ENCODE measurements at places on chromosomes 13 and 19. TPM values are rescaled to one million over a fixed set of nuclear protein-coding genes. Genes with fewer than 3 reads are reported as not detected.

Gene KIR3DL2
- not detected for total RNA-seq

Gene OR1M1
- total RNA-seq = not detected

Gene MEF2B
- total RNA-seq = 0.29 TPM

Gene GRIN2D
- under 0.01 TPM for total RNA-seq

DNA sequence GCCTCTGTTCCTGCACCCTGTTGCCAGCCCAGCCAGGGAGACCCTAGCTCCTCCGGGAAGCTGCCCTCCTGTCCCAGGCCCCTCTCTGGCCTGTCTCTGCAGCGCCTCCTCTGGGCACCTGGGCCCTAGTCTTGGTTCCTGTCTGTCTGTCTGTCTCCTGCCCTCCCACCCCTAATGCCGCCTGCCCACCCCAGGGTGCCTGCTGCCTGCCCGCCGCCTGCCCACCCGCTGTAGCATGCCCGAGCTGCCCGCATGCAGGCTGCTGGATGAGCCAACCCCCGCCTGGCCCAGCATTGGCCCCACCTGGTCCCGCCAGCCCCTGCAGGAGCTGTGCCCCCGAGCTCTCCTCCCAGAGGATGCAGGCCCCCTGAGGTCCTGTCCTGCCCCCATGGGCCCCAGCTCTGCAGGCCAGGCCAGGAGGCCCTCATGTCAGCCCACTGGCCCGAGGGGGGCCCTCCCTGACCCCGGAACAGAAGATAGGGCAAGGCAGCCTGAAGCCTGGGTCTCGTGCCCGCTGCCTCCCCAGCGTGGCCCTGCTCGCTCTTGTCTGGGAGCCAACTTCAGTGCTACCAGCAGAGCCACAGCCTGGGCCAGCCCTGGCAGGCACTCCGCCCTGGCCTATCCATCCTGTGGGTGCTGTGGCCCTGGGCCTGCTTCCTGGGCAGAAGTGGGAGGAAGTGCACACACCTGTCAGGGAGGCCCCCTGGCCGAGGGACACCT is 5.2 kb downstream of the MAP2K7 start:
- DNase-seq = peak; percentile 75

DNA sequence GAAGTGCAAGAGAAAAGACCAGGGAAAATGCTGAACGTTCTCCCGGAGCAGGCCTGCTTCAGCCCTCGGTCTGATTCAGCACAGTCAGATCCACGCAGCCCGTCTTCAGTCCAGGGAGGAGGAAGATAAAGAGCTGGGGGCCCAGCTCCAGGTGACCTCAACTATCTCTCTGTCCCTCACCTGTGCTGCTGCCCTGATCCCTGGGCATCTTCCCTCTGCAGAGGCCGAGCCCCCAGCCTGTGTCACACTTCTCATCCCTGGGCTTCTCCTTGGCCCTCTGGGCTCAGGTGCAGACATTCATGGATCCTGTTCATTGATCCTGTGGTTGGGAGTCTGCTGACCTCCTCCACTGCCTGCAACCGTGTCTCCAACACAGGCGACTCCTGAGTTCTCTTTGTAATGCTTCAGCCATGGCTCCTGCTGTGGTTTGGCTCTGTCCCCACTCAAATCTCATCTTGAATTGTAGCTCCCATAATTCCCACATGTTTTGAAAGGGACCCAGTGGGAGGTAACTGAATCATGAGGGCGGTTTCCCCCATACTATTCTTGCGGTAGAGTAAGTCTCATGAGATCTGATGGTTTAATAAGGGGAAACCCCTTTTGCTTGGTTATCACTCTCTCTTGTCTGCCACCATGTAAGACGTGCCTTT is 27.9 kb downstream of the COL4A2 start:
- DNase-seq = no peak

DNA sequence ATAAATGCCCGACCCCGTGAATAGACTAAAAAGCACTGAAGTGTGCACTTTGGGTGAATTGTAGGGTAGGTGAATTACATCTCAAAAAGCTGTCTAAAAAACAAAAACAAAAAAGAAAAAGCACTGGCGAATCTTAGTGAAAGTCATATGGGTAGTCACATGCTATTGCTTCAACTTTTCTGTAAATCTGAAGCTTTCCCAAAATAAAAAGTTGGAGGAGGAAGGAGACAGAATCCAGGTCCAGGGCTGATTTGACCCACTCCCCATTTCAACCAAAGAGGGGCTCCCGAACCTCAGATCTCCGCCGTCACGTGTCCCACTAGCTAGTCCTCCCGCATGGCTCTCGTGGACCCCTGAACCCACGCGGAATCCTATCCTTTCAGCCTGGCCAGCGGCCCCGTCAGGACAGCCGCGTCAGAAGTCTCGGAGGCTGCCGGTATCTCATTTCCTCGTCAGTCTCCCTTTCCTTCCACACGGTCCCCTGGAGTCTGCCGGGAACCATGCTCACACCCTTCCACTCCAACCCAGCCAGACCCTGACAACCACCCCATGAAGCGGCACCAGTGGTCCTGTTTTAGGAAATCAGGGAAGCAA is 6.1 kb downstream of the PPP1R12C start:
- peak; percentile 60 for DNase-seq

GRCh38 chr19:50159078-50159477 is 4.0 kb downstream of the IZUMO2 start:
- DNase-seq = no peak

DNA sequence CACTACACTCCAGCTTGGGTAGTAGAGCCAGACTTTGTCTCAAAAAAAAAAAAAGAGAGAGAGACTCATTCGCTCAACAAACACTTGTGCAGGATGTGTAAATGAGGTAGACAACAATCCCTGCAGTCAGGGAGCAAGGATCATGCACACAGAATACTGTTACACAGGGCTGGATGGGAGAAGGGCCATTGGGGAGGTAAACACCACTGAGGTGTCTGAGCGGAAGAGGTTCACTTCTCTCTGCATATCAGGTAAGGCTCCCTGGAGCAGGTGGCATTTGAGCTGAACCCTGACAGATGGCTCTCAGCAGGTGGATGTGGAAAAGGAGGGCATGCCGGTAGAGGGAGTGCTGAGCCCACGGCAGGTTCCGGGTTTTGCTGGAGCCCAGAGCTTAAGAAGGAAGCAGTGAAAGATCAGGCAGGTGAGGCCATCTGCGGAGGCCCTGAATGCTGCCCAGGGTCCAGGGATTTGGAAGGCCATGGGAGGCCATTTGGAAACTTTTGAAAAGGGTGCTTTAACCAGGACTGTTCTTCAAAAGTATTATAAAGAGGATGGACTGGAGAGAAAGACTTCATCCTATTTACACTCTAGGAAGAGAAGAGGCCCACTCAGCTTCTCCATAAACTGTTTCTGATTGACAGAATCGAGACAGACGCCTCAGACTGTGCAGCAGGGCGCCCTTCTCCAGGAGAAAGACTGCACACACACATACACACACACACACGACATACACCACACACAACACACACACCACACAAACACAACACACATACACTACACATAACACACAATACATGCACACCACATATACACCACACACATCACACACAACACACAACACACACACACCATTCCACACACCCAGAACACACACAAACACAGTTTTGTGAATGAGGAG is 199.4 kb downstream of the USP12 start:
- DNase-seq = no peak

DNA sequence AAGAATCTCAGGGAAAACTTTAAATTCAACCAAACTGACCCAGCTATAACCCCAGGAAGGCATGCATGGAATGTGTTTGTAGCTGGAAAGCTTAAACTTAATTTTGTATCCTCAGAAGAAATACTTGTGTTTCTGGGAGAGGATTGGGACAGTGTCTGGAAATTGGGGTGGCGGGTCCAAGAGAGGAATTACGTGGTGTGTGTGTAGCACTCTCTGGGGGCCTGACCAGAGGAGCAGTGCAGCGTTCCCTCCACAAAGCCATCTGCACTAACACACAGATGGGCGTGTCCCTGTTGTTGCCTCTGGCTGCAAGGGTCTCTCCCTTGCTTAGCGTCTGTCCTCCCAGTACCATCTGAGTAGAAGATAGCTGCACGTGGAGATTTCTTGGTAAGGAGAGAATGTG is 6.4 kb downstream of the GARRE1 start:
- DNase-seq = peak; percentile 89

DNA sequence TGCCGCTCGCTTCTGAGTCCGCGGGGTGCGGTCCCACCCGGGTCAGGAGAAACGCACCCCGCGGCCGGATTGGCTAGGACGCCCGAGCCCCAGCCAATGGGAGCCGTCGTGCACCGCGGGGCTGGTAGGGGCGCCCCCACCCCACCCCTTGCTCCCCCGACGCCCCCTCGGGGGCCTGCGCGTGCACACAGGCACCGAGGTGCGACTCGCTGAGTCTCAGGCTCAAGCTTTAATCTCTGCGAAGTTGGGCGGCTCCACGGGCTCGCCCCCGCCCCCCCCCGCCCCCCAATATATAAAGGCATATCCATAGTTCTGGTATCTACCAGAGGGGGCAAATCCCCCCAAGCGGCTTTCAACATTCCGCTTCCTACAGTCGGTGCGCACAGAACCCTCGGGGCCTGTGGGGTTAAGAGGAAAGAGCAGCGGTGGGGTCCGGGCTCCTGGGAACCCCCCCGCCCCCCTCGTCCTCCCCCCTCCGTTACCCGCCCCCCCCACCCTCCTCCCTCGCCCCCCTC is at the start of gene COX6B2:
TSS of gene COX6B2 (minus strand) at position 22 of the 515 bp plus-strand sequence. CDS start 198 bp downstream, outside the sequence.
- no peak for DNase-seq

DNA sequence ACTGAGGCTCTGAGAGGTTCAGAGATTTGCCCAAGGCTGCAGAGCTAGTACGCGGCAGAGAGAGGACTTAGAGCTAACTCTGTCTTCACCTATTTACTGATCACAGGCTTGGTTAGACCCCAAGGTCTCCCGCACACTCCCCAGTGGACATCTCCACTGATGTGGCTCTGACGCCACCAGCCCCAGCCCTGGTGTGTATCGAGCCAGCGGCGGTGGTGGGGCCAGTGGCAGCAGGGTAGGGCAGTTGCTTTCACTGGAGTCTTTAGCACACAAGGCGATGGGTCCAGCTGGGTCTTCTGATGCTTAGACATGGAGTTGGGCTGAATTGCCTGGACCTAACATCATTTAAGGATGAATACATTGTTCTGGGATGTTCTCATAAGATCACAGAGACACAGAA is 85.4 kb downstream of the ANKRD10 start:
- no peak for DNase-seq

DNA sequence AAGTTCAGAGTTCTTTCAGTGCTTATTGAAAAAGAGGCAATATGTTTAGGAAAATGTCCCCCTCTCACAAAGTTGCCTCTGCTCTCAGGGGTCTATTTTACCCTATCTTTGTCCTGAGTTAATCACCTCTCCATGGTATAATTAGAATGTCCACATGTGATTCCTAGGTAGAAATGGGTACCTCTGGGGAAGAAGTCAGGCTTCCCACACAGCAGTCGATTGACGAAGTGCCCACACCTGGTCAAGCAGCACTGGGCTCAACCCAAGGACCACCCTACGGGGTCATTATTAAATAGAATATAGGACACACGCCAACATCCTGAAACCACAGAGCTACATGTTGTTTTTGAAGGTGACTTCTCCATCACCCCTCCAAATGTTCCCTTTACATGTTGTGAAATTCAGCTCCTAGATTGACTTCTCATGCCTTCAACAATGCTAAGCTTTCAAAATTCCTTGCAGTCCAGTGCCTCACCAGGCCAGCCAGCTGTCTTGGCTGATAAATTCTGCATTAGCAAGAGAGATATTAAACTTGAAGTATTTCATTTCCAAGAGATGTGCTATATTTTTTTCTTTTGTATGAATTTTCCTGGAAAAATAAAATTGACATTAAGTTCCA is 43.6 kb upstream of the FAM124A start:
- no peak for DNase-seq

GRCh38 chr19:11480715-11481533 is at the start of gene ELAVL3:
TSS of gene ELAVL3 (minus strand) at chr19:11481046. CDS start at chr19:11480608, 438 bp downstream.
- peak; percentile 94 for DNase-seq

- peak; percentile 83 for DNase-seq
Measured at GRCh38 chr19:30784850-30785457, 412.8 kb downstream of the ZNF536 start.

DNA sequence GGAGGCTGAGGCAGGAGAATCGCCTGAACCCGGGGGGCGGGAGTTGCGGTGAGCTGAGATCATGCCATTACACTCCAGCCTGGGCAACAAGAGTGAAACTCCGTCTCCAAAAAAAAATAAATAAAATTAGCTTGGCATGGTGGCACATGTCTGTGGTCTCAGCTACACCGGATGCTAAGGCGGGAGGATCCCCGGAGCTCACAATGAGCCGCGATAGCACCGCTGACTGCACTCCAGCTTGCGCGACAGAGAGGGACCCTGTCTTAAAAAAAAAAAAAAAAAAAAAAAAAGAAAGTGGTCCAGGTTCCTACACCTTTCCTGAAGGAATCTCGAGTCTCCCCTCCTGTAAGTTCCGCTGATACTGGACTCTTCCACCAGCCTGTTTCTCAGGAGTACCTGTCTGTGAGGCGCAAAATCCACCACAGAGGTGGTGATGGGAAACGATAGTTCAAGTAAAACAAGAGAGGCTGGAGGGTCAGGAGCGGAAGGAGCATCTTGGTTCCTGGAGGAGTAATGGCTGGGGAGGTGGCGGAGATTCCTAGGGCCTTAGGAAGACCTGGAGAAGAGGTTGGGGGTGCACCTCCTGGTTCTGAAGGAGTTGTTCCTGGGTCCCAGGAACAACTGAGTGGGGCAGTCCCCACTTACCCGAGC is 471 bp downstream of the FUT1 start:
- DNase-seq = peak; percentile 73

Data from osteoblast (primary cell).